Stimulated activated CD4-positive, alpha-beta T cell treated with anti-CD3 and anti-CD28 coated beads, Interleukin-4, amount 100 ng/mL, for 1 hour (primary cell): ENCODE measurements at places on chromosomes 16 and 17.

GRCh38 chr17:47878203-47879027 is 17.6 kb upstream of the SP2 start:
- DNase-seq = no peak

DNA sequence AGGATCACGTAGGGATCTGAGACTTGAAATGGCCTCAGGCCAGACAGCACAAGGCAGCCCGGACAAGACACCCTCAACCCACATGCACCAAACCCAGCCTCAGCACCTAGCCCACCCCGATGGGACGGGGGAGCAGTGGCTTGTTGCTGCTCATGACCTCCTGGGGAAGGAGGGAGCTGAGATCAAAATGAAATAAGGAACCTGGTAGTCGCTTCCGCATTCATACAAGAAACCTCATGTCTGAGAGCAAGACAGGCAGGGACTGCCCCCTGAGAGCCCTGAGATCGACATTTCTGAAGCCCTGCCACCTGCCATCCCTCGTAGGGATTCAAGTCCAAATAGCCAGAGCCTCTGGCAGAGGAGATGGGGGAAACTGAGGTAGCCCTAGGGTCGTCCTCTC is 5.7 kb upstream of the CEP131 start:
- no peak for DNase-seq

GRCh38 chr17:49452661-49453060 is 38.0 kb upstream of the PHB1 start:
- no peak for DNase-seq

DNA sequence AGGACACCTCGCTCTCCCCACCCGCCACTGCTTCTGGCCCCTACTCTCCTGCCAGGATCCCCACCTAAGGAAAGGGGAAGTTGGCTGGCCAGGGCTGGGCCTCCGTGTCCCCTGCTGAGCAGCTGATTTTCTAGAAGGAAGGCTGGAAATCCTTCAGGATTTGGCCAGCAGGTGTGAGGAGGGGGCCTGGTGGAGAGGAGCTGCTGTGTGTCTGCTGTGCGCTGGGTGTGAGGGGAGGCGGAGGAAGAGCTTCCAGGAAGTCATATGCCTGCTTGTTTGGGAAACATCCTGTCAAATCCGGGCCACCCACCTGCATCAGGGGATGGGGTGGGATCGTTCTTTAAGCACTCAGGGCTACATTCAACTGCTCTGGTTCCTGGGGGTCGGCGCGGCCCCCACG is 28.6 kb downstream of the TPSG1 start:
- no peak for DNase-seq

- no peak for DNase-seq
Measured at GRCh38 chr16:24279982-24280515, 23.9 kb downstream of the CACNG3 start.

DNA sequence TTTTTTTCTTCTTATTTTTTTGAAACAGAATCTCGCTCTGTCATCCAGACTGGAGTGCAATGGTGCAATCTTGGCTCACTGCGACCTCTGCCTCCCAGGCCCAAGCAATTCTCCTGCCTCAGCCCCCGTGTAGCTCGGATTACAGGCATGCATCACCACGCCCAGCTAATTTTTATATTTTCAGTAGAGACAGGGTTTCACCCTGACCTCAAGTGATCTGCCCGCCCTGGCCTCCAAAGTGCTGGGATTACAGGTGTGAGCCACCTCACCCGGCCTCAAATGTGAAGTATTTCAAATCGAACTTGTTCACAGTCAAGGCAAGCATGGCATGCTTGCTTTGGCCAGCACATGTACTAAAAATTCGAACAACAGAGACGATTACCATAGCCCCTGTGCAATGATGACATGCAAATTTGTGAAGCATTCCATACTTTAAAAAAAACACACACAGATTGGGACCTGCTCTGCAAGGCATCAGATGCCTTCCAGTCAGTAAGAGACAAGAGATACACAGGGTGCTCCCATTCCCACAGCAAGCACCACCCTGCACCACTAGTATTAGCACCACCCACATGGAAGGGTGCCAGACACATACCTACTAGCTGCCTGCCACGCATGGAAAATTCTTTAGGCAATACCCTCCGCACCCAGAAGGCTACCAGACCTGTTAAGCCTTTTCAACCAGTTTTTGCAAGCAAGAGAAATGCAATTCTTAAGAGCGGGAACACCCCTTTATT is 47.2 kb downstream of the ANKRD11 start:
- DNase-seq = no peak

- no peak for DNase-seq
Measured at GRCh38 chr16:69831212-69832123, 69.3 kb downstream of the WWP2 start.

DNA sequence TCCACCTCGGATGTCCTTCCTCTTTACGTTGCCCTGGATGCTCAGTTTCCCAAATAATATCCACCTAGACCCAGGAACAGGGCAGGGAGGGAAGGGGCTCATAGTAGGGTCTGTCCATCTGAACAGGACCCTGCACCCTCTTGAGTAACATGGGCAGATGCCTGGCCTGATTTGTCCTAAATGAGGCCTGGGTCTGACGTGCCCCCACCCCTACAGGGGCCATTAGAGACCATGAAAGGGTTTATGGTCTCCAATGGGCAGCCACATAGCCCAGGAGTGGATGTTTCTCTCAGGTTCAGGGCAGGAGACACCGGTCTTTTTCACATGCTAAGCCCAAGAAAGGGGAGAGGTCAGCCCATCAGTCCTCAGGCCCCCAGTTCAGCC is 6.8 kb downstream of the CACNG1 start:
- no peak for DNase-seq

DNA sequence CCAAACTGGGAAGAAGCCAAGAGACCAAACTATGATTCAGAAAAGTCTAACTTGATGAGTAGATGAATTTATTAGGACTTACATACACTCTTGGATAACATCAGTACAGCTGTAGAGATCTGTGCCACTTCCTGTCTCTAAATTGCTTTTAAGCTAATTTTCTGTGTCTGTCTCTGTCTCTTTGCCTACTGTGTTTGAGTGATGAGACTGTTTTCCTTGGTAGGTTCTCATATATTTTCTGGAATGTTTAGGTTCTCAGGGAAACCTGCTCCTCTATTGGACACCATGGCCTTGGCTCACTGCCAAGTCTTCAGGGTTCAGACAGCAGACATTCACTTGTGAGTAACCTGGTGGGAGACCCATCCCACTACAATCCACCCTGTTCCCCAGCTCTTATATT is 103.5 kb upstream of the KIF2B start:
- DNase-seq = no peak

DNA sequence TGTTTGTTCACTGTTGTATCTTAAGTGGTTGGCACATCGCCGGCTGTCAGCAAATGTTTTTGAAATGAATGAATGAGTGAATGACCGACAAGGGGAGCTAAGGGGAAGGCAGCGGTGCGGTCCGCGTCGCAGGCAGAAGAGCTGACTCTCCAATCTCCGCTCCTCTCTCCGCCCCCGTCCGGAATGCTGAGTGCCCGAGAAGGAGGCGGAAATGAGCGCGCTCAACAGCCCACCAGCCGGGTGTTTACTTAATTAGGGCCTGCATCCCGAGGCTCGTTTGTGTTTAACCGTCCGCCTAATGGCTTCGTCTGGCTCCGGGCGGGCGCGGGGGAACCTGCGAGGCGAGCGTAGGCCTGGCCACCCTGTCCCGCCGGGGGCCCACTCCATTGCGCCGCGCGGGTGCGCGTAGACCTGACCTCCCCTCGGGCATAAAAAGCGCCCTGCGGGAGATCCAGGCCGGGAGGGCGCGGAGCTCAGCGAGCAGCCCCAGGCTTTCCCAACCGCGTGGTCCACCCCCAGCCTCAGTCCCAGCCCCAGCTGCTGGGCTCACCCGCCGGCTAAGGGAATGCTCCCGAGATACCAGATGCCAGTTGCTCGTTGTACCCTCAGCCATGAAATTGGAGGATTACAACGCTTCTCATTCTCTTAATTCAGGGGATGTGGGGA is 2.5 kb upstream of the CDH3 start:
- DNase-seq = no peak

DNA sequence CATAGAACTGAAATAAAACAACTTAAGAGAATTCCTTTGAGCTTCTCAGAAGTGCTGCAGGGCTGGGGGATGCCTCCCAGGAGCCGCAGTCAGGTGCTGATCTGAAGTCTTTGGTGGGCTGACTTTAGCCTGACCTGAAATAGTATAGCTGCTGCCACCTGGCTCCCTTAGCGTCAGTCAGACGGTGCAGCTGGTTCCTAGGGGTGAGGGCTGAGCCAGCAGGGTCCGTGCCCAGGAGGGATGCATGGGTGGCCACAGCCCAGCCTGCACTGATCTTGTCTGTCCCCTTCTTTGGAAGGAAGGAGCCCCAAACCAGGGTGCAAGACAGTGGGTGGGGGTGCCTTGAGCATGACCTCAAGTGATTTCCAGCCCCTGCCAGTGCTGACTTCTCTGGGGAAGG is 11.5 kb downstream of the MAPT start:
- DNase-seq = no peak

- no peak for DNase-seq
Measured at GRCh38 chr17:49955157-49955556, 13.8 kb upstream of the DLX4 start.

- no peak for DNase-seq
Measured at GRCh38 chr16:59632276-59632855, 898.2 kb upstream of the GOT2 start.

GRCh38 chr17:76014925-76015261 is 12.2 kb downstream of the EVPL start:
- no peak for DNase-seq

- no peak for DNase-seq
Measured at GRCh38 chr17:31467502-31468256, 76.2 kb downstream of the RAB11FIP4 start.

DNA sequence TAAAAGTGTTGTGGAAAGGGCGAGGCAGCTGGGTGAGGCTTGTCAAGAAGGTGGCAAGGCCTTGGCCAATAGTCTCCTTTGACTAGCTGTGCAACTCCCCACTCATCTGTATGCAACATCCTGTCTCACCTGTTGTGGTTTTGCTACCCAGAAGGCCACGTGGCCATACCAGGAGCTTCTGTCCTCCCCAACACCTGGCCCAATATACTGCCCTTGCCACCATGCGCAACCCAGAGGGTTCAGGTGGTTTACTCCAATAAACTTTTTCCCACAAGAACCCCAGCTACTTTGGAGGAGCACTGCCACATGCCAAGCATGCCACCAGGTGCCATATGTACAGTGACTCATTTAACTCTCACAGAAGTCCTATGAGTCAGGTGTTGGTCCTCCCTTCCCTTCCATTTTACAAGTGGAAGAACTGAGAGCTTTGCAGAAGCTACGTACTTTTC is 10.2 kb downstream of the MYO19 start:
- no peak for DNase-seq

DNA sequence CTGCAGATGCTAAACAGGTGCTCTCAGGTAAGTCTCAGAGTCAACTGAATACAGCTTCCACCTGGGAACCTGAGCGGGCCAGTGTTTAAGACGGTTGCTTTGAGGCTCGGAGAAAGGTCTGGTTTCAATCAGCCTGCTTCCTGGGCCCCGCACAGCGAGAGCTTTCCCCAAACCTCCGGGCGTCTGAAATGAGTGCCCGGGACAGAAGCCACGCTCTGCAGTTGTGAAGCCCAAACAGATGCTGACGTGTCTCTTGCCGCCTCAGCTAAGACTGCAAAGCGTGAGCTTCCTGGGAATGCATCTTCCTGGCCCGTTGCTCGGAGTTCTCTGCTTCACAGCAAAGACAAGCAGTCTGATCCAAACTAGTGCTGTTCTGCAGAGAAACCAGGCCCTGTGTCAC is 36.7 kb downstream of the PLXDC1 start:
- no peak for DNase-seq

GRCh38 chr16:79542237-79542774 is 58.2 kb downstream of the MAF start:
- DNase-seq = no peak

GRCh38 chr16:68126395-68126794 is 41.2 kb downstream of the NFATC3 start:
- no peak for DNase-seq

GRCh38 chr17:44637066-44637465 is 19.2 kb upstream of the MEIOC start:
- no peak for DNase-seq

- no peak for DNase-seq
Measured at GRCh38 chr16:57224651-57225335, 20.3 kb upstream of the ARL2BP start.

GRCh38 chr17:31559584-31560501 is 168.4 kb downstream of the RAB11FIP4 start:
- DNase-seq = no peak

DNA sequence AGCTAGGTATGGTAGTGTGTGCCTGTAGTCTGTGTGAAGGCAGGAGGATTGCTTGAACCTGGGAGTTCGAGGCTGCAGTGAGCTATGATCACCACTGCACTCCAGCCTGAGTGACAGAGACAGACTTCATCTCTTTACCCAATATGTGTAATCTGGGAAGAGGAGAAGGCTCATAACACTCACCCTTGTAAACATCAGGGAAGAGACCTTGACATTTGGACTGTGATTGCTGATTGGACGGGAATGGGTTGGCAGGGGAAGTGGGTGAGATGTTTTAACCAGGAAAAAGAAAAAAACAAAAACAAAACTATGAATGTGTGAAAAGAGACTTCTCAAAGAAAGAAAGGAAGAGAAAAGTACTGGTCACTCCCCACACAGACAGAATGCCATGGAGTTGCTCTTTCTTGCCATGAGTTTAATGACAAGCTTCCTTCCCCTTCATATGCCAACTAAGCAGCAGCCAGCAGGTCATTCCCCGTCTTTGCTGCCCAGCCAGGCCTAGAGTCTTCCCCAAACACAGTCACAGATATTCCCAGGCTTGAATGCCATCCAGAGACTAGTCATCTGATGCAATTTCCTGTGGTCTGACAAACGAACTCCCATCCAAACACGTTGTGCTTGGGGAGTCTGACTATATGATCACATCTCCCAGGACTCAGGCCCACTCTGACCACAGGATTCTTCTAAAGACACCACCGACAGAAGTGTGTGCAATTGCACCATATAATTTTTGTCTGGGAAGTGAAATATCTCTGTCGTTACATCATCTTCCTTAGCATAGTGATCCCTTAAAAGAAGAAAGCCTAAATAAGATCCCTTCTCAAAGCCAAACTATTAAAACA is 3.6 kb upstream of the XAF1 start:
- DNase-seq = no peak

DNA sequence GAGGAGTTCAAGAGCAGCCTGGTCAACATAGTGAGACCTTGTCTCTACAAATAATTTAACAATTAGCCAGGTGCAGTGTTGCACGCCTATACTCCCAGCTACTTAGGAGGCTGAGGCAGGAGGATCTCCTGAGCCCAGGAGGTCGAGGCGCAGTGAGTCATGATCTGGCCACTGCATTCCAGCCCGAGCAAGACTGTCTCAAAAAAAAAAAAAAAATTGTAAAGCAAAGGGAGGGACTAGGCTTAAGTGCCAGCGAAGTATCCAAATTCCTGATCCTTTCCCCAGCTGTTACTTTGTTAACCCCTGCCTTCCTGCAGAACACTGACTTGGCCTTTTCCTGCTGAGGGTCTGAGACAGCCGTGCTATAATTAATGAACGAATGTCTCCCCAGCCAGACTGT is 2.7 kb downstream of the GDPD3 start:
- no peak for DNase-seq

GRCh38 chr16:14608111-14608566 is 21.9 kb downstream of the PARN start:
- no peak for DNase-seq
